Effector CD4-positive, alpha-beta T cell (primary cell): ENCODE measurements at places on chromosomes 2 and 18.

DNA sequence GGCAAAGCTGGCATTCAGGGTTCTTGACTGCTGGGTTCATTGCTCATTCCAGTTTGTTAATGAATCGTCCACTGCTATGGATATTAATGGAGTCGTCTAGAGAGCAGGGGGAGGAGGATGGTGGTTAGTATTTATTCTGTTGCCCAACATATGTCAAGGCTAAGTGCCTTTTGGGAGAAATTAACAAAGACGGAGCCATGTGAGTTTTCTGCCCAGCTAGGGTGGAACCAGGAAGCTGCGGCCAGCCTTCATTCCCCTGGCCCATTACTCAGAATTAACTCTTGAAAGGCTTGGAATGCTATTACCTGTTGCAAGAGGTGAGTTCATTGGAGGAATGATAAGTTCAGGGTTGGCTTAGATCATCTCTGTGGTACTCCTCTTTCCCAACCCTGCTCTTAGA lies 19.3 kb downstream of the IGFBP2 start:
- no peak for DNase-seq

DNA sequence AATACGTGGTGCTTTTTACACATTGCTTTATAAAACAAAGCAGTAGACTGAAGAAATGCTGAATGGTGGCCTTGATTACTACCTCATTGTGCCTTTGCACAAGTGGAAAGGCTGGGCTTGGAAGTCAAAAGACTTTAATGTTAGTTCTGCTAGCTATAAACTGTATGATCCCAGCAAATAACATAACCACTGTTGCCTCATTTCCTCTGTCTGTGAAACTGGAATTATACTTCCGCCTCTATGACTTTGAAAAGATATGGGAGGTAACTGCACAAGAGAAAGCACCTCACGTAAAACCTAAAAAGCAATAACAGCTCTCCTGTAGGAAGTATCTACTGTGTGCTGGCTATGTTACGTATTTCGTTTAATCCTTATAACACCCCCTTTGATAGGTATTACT lies 43.4 kb upstream of the DSC1 start:
- DNase-seq = no peak

DNA sequence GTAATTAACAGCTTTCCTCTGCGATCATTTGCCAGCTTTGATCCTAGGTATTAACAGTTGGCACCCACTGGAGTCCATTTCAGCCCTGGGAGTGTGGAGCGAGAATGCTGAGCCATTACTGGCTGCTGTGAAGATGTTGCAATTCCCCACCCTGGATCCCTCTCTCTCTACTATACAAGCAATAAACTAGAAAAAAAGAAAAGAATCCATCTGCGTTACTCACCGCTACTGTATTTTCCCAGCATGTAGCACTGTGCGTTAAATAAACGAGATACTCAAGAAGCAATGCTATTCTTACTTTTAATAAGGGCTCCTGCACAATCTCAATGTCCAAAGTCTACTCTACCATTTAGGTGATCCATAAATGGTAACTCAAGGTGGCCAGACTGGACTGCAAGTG lies 8.5 kb downstream of the RTTN start:
- no peak for DNase-seq

DNA sequence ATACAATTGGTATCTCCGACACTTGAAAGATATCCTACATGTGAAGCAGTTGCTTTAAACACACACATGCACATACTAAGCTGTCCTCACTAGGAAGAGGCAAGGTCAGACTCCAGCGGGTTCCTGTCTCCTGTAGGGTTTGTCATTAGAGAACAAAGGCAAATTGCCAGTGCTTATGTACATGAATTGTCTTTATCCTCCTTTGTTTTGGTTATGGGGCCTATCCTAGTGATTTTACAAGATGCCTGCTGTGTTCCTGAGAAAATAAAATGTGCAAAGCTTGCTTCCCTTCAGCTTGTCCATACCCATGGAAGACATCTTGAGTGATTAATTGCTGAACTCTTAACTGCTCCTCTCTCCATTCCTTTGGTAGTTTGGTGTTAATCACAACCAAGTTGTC lies 86.7 kb upstream of the SLC39A10 start:
- no peak for DNase-seq

GRCh38 chr2:102357937-102358336 lies 2.3 kb downstream of the IL18R1 start:
- DNase-seq = no peak

GRCh38 chr2:170341684-170342623 lies 164.0 kb downstream of the MYO3B start:
- no peak for DNase-seq

DNA sequence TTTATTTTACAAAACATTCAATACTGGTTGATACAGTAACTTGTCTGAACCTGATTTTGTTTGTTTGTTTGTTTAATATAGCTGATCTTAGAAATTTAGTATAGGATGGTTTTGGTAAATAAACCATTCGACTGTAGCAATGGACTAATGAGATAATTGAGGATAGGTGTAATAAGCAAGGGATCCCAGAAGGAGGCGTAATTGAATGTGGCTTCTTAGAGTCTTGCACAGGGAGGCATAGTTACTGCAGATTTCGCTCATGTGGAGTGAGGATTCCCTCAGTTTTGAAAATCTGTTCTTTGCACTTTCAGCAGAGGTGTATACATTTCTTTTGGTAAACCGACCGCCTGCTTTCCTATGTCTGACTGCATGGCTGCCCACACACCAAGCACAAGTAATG lies 709.6 kb downstream of the SOCS6 start:
- no peak for DNase-seq

- DNase-seq = no peak
These were observed 119.8 kb downstream of the EIPR1 start for GRCh38 chr2:3257826-3258225.

DNA sequence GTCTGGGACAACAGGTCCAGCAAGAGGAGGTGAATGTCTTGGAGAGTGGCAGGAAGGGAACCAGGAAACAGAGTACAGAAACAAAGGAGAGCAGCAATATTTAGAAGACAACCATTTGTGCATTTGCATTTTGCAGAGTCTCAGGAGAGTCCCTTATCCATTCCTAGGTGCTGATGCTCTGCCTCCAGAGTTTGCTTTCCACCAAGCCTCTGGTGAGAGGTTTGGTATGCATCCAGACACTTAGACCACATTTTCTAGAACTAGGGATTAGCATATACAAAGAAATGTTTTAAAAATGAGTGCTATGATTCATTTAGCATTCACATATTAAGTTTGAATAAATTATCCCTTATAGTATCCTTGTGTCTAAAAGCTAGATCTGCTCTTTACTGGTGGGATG lies 18.5 kb upstream of the LRATD1 start:
- no peak for DNase-seq

DNA sequence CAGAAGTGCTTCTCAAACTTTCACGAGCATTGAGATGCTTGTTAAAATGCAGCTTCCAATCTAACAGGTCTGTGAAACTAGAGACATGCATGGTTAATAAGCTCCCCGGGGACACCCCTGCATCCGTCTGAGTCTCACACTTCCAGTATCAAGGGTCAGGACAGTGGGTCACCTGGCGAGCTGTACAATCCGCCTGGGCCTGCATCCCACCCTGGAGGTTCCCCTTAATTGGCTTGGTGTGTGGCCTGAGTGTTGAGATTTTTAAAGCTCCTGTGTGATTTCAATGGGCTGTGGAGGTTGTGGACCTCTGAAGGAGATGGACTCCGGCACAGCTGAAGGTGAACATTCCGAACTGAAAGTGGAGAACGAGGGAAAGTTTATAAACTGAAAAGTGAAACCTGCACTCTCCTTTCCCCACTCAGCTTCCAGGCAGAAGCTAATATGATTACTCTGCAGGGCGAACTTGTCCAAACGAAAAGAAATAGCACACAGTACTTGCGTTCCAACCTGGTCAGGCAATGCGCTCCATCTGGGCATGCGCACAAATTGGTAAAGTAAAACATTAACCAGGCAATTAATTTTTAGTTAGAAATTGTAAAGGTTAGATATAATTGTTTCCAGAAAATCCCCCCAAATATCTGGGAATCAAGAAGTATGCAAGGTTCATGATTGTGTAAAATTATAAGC lies 191.7 kb upstream of the ALKAL2 start:
- no peak for DNase-seq

DNA sequence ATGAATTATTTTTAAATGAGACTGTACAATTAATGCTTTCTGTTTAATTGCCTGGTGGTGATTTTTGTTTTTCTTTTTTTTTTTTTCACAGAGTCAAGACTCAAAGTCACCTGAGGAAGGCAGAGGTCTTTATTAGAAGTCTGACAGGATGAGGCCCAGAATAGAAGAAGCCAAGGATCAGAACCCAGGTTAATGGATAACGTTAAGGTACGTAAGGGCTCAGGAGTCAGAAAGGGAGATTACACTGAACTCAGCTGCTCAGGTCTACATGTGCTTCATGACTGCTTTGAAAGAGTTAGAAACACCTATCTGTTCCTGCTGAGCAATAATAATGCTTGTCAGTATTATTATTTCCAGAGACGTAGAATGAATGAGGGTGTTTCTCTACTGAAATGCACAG lies 196.5 kb downstream of the LRATD1 start:
- no peak for DNase-seq

DNA sequence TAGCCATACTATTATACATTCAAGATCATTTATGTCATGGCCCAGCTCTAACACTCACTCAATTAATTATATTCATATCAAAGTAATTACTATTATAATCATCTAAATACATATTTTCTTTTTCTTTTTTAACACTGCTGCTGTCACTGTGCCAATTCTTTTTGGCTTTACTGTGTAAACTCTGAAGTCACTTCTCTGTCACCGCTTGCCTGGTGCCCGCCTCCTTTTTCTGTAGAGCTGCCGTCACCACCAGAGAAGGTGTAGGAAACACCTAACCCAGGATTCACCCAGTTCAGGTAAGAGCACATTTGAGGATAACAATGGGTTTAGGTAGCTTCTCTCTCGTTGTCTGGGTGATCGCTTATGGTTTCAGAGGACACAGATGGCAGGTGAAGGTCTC lies 93.3 kb downstream of the AOX1 start:
- no peak for DNase-seq

DNA sequence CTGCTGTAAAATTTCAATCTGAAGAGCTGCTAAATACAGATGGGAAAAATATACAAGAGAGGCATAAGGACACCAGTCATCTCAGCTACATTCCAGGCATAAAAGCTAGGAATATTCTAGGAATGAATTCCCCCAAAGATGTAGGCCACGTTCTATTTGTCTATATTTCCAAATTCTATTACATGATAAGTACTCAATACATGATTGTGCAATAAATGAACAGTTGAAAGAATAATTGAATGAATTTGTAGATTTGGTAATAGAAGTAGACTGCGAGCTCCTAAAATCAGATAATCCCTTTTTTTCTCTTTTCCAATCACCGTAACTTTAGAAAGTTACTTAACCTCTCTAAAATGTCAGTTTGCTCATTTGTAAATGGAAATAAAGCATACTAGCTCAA lies 48.5 kb upstream of the KCNH7 start:
- DNase-seq = no peak

DNA sequence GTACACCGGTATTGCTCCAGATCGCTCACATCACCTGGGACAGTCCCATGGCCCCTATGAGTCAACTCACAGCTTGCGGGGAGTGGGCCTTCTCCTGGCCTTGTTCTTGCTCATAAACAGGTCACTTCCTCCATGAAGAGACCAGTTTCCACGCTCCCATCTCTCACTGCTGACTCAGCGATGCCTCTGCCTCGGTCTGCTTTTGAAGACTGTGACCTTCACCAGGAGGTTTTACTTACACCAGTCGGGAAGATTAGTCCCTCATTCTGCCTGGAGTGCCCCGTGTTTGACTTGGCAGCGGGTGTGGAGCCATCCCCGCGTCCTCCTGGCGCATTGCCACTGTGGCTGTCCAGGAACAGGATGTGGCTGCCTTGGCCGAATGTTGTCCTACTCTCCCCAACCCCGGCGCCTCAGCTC lies 159.8 kb downstream of the RHBDD1 start:
- DNase-seq = no peak

GRCh38 chr18:5107988-5108387 lies 89.1 kb downstream of the AKAIN1 start:
- DNase-seq = no peak

- DNase-seq = no peak
These were observed 160.2 kb downstream of the DPP4 start for GRCh38 chr2:161913865-161914264.

GRCh38 chr2:63590626-63591408 lies 2.1 kb downstream of the MDH1 start:
- DNase-seq = no peak

DNA sequence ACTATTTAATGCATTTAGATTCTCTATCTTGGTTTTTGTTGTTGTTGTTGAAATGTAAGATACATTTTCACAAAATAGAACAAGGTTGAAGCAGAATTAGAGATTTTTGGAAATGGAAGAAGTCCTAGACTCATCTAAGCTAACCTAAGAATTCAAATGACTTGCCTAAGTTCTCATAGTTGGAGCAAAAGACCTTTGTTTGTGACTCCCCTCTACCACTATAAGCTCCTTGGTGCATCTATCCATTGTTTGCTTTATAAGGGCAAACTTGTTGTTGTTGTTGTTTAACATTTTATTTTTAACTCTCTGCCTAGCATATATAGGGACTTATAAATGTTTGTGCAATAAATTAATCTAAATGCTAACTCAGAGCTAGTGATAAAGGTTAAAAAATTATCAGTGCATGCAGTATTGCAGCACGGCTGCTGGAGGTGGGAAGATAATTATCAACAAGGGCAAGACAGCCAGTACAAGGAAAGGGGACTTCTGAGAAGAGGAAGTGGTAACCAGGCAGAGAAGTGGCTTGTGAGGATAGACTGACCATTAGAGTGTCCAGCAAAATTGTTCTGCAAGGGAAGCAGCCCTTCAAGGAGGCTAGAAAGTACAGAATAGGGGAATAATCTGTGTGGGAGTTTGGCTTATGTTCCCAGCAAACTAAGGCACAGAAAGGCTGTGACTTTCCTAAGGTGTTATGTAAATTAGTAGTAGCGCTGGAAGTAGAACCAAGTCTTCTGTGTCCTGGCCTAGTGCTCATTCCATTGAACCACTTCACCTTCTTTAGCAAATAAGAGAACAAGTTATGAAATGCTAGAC lies 38.1 kb upstream of the ACYP2 start:
- no peak for DNase-seq

GRCh38 chr2:106187273-106187891 lies 6.7 kb downstream of the UXS1 start:
- DNase-seq = no peak

DNA sequence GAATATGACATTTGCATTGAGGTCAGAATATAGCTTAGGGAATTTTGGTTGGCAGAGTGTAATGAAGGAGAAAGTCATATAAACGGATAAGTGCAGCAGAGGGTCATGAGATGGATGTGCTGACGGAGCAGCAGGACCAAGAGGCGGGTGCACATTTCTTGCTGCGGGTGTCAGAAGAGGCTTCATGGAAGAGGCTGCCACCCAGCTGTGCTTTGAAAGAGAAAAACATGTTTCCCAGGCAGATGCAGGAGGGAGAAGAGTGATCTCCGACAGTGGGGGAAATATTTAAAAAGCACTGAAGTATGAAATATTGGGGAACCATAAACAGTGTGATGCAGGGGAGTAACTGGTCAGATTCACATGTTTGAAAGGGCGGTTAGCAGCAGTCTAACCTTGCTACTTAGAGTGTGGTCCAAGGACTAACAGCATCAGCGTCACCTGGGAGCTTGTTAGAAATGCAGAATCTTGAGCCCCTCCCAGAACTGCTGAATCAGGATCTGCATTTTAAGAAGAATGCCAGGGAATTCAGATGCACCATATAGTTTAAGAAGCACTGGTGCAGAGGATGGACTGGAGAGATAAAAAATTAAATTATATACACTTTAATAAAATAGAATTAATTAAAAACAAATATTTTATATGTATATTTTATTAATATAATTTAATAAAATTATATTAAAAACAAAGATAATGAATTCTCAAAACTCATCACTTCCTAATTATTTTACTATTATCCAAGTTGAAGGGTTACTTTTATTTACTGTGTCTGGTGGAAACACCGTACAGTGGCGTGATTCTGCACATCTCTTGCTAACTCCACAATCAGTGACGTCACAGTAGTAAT lies 36.1 kb upstream of the SCYGR1 start:
- no peak for DNase-seq
